ENCODE measurements at places on chromosomes 2 and 18.

DNA sequence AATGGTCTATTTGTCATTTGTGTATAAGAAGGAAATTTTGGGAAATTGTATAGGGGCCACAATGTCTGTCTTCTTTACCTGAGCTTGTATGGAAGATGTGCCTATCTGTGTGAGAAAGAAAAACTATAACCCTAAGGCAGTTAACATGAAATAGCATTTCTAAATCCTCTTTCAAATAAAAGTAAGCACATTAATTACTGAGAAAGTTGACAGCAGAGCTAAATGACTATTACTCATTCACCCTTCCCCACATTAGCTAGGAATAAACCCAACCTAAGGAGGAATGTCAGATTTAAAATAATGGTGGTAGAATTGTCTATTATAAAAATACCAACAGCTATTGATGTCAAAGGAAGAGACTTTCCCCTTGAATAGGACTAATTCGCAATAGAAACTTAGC, 56.2 kb downstream of the SLC38A11 start:
- no peak for DNase-seq

- no peak for DNase-seq
Observed at GRCh38 chr2:4300616-4301015, 597.2 kb downstream of the DCDC2C start.

DNA sequence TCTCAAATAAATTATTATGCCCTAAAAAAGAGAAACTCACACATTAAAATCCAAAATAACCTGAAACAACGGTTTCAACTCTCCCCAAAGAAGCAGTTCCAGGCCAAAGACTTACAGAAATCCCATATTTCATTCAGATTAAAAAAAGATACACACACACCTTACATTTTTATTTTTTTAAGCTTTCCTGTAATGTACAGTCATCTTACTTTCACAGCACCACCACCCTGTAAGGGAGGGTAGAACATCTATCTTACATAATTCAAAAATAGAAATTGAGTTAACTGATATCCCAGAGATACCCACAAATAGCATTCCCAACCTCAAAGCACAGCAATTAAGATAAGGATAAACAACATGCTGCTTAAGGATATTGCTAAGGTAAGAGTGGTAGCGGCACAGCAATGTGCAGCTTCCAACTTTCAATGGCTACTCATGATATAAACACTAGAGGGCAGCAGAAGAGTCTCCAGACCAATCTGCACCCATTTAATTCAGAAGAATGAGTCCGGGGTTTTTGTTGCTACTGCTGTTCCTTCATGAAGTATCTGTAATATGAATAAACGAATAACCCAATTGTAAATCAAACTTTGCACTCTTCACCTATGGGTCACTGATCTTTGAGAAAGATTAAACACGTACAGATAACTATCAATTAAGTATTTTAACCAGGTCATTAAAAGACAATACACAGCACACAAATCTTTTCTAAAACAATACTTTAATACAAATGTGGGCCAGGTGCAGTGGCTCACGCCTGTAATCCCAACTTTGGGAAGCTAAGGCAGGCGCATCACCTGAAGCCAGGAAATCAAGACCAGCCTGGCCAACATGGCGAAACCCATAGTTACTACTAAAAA, 11.3 kb downstream of the GFPT1 start:
- no peak for DNase-seq

GRCh38 chr2:8120506-8120860, 561.4 kb upstream of the ID2 start:
- DNase-seq: no peak

- no peak for DNase-seq
Observed at GRCh38 chr2:168090366-168091135, 156.8 kb downstream of the STK39 start.

DNA sequence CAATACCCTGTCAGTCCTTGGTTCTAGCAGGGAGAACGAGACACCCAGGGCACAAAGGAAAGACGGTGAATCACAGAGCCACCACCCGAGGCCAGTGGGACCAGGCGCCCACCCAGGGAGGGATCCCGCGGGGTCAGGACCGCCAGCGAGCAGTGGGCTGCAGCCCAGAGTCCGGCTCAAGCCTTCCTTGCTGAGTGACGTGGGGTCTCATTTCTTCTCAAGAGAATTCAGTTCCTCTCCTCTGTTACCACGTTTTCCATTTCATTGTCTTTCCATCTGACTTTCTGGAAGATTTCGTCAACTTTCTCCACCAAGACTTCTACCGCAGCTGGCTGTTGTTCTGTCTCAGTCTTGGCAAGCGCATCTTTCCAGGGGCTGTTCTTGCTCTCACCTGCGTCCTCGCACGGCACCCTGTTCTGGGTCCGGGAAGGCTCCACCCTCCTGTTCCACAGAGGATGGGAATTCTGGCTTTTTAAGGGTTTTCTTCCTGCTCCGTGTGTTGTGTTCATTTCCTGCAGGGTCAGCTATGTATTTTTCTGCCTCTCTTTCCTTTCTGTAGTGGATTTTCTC, 248.6 kb downstream of the NDUFA10 start:
- DNase-seq: no peak

GRCh38 chr2:189020179-189020578, 46.0 kb downstream of the COL3A1 start:
- no peak for DNase-seq
